ENCODE measurements at places on chromosomes 7 and 10.
A peak's percentile ranks its signal among the peaks of the same experiment; 100 is the strongest.

DNA sequence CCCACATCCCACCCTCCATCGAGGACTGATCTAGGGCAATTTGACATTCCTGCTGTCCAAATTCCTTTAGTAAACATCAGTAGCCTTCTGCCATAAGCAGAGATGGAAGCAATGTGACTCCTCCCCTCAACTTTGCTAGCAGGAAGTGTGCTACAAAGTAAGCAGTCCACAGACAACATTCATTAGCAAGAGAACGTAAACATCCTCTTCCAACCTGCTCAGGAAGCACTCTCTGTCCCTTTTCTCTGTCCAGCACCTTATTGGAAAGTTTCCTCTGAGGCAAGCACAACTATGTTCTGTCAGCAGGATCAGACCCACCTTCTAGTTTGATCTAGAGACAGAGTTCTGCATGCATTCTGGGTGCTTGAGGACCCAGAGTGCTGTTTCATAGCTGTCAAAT, 48.1 kb upstream of the LRGUK start:
- DNase-seq, result no peak

DNA sequence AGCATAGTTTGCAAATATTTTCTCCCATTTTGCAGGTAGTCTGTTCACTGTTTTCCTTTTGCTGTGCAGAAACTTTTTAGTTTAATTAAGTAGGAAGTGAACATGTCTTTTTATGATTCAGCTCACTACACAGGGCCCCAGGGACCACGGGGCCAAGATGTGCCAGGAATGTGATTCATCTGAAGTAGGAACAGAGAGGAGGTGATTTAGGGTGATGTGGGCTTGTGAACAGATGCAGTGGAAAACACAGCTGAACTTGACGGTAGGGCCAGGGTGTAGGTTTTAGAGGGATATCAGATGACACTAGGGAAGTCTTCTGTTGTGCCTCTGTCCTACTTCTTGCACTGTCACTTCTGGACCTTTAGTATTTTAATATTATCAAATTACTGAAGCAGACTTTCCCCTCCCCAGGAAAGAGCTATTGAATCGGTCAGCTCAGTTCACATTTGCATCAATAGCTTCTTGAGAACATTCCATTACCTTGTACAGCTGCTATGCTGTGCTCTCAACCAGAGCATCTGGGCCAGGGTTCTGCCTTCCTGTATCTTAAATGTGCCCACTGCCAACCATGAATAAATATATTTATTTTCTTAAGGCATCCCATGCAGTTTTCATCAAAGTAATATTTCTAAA, 96.9 kb downstream of the OSBPL3 start:
- no peak for DNase-seq

GRCh38 chr7:69172357-69173077, 425.8 kb upstream of the AUTS2 start:
- no peak for DNase-seq

DNA sequence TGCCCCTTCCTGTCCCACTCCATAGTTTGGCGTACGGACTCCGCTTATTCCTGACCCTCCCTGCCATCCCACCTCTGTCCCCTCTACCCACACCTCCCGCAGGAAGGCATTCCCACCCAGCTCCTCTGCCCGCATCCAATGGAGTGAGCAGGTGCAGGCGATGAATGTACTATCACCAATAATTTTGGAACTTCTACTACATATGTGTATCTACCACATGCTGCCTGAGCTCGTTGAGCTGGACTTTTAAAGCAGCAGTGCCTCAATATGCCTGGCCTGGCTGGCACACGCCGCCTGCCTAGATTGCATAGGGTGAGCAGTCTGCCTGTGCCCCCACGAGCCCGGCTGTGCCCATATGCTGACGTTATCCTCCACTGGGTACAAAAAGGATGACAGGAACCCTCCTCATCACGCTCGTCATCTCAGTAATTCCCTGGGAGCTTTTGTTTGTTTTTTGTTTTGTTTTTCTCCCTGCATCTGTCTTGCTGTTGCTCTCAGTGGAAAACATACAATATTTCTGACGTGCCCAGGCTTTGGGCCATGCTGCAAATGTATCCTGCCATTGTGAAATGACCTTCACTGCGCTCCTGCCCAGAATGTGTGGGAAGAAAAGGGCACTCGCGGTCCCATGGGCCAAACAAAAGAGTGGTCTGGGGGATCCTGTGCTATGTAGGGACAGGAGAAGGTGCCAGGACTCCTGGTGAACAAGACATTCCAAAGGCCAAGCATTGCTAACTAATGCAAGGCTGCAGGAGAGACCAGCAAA, 302.8 kb downstream of the PTPRN2 start:
- no peak for DNase-seq

DNA sequence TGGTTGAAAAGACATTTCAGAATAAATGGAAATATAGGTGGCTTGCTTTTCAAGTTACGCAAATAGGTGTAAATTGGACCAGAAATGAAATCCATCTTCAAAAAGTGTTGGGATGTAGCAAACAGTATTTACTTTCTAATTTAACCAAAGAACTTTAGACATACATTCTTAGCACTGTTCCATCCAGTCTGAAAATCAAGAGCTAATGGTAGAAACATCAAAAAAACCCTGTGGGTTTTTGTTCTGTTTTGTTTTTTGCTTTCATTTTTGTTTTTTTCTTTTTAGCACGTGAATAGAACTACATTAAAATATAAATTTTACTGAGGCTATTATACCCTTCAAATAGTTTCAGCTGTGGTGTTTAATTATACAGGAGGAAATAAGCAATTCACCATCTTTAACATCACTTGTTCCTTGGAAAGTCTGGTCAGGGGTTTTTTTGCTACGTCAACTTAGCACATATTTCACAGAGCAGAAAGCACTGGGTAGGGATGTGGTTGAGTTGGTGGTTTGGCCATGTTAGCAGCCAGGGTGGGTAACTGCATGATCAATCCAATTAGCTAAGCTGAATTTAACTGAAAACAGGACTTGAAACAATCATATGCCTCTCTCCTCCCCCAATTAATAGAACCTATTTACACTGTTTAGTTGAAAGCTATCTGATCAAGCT, 275.4 kb upstream of the PFKP start:
- no peak for DNase-seq

DNA sequence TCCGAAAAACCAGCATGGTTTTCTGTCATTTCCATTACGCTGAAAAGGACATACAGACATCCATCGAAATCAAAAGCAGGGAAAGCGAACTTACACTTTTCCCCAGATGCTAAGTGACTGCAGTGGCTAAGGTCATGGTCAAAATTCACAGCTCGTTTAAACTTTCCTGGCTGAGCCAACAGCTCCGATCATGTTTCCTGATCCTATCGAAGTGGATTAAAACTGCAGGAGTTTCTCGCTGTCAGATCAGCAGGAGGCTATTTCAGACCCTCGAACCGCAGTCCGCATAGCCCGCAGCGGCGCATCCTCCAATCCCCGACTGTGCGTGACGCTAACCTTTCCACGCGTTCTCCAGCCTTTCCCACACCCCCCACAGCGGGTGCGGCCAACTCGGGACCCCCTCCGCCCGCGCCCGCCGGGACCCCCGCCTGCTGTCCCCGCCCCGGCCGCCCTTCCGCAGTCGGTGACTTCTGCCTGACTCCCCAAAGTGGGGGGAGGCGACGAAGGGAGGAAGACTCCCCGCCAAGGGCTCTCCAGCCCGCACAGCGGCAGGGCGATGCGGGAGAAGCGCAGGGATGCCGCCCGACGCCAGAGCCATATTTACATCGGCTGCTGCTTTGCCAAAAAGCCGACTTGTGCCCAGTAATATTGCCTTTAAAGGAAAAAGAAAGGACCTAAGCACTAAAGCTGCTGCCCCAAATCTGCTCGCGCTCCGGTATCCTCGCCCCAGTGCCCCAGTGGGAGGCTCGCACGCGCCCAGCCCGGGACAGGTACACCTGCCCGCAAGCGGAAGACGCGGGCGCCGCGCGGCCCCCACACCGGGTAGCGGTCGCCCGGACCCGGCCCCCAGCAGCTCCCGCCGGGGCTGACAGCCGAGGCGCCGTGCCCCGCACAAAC, 1.2 kb downstream of the PIP4K2A start:
- DNase-seq, result peak; percentile 27

DNA sequence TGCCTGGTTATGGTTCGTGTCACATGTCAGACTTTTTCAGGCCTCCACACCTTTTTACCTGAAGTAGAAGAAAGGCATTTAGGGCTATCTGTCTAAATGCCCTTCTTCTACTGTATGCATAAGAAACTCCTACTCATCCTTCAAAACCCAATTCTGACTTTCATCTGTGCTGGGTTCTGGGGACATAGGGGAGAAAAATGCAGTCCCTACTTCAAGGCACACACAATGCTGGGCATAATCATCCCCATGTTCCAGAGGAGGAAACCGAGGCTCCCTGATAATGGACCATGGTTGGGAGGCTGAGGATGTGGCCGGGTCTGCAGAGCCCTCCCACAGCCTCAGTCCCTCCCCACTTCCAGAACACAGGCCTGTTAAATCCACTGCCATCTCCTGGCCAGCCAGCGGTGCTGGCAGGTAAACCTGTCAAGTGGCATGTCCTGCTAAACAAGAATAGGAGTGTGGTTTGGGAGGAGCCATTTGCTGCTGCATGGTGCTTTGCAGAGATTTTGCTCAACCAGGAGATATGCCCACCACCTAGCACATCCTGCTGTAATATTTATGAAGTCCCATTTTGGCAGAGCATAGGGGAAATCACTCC, 32.0 kb downstream of the GRID1 start:
- no peak for DNase-seq

- no peak for DNase-seq
Observed at GRCh38 chr10:79184145-79184625, 115.4 kb downstream of the ZMIZ1 start.

GRCh38 chr10:80590585-80591125, 53.0 kb downstream of the SH2D4B start:
- no peak for DNase-seq

- no peak for DNase-seq
Observed at GRCh38 chr10:124614003-124614659, 130.0 kb downstream of the FAM53B start.

Data from stimulated activated CD4-positive, alpha-beta T cell treated with anti-CD3 and anti-CD28 coated beads, Interleukin-15, amount 100 ng/mL, for 1 hour (primary cell).